HS-5 (cell line): ENCODE measurements at places on chromosomes 16 and 17.
A peak's percentile ranks its signal among the peaks of the same experiment; 100 is the strongest.

DNA sequence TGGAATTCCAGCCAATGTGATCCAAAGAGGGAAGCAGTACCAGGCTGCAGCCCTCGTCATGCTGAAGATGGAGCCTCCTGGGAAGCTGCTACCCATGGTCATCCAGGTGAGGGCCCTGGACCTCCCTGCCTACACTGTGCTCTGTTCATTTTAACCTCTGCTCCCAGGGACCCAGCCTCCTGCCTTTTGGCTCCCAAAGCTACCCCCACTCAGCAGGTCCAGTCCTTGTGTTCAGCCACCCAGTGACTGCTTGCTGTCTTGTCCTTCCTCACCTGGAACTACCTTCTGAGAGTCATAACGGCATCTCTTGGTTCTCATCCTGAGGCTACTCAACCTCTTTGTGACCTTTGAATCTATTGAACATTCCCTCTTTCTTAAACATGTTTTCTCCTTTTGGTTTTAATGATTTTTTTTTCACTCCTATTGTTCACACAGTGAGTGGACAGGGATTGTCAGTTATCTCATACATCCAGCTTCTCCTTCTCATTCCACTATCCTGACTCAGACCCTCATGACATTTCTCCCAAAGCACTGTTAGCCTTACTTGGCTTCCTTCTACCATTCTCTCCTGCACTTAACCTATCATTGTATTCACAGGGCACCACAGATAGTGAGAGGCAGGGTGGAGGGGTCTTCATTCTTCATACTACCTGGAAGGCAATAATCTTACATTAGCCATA, 53.3 kb downstream of the GOSR1 start:
- peak; percentile 36 for DNase-seq

- DNase-seq: no peak
Measured at GRCh38 chr16:57526498-57526897, 9.9 kb downstream of the CCDC102A start.

GRCh38 chr17:68613739-68614298, 12.7 kb upstream of the FAM20A start:
- DNase-seq: no peak

DNA sequence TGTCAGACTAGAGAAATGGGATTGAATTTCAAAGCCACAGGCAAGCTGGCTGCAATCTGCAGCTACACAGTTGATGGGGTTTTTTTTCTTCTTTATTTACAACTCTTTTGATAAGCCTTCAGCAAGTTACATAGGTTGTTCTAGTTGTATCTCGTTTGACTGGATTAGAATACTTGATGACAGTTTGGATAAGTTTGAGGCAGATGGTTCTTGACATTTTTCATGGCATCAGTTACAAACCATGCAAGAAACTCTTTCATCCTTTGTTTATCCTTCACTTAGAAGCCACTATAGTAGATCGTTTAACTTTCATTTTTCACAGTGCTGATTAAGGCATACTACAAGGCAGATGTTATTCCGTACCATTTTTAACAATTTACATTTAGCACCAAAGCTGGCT, 238.9 kb downstream of the TOX3 start:
- no peak for DNase-seq

- DNase-seq: no peak
Measured at GRCh38 chr17:17906418-17907215, 65.6 kb downstream of the TOM1L2 start.

DNA sequence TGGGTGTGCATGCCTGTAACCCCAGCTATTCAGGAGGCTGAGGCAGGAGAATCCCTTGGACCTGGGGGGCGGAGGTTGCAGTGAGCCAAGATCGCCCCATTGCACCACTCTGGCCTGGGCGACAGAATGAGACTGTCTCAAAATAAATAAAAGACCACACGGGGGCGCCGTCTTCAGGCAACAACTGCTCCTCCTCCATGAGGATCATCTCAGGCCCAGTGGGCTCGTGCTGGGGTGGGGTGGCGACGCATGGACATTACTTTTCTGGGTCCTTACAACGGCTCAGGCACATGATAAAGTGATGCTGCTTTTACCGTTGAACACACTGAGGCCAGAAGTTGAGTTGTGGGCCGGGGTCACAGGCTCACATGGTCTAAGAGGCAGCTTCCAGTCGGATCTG, 56.2 kb downstream of the PRMT7 start:
- no peak for DNase-seq

DNA sequence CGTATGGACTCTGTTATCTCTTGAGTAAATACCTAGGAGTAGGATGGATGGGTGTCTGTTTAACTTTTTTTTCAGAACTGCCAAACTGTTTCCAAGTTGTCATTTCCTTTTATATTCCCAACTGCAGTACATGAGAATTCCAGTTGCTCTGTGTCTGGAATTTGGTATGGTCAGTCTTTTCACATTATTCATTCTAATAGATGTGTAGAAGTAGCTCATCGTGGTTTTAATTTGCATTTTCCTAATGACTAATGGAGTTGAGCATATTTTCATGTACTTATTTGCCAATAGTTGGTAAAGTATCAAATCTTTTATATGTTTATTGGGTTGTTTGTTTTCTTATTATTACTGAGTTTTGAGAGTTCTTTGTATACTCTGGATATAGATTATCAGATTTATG, 27.0 kb downstream of the MRTFB start:
- DNase-seq: peak; percentile 5

GRCh38 chr16:28172336-28172735, 39.4 kb downstream of the XPO6 start:
- DNase-seq: no peak

GRCh38 chr17:62140836-62141235, 75.8 kb upstream of the MED13 start:
- DNase-seq: no peak

DNA sequence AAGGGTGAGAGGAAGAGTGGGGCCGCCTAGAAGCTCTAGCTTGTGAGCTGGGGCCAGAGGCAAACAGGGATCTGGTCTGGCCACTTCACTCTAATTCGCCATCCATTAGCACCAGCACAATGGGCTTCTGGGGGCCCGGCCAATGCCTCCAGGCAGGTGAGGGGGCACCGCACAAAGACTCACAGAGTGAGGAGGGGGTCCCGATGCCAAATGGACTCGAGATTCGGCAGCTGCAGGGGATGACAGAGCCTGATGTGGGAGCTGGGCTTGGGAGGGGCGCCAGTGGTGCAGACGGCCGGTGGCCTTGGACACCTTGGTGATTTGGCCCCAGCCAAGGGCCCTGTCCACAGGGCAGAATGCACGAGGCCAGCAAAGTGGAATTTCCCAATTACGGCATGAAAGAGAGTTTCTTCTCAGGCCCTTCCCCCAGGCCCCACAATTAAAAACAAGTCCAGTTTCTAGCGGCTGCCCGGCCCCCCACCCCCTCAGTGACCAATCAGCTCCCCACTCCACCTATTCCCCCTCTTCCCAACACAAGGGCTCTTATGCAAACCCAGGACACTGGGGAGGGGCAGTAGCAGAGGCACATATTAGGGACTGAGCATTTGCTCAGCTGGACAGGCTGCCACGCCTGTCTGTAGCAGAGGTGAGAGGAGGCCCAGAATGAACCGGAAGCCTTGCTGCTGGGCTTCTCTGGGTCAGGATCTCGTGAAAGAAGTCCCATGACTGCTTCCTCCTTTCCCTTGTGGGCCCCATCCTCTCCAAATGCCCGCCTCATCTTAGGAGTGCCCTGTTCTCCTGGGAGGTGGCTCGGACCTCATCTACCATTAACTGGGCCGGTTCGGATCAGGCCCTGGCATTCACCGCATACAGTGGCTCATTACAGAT, 39.4 kb upstream of the MTSS2 start:
- DNase-seq: no peak
